ENCODE measurements at places on chromosomes 6 and 20. TPM values are rescaled to one million over a fixed set of nuclear protein-coding genes. Genes with fewer than 3 reads are reported as not detected.

SLC22A7 gene
- total RNA-seq, result not detected

INSM1 gene
- not detected for total RNA-seq

CCN2 gene
- 137 TPM for total RNA-seq

MYLK4 gene
- total RNA-seq, result 0.81 TPM

TCF21 gene
- total RNA-seq, result 28.5 TPM

RPS6KA2 gene
- 224 TPM for total RNA-seq

R3HDML gene
- not detected for total RNA-seq

HTR1E gene
- total RNA-seq, result not detected

MEI4 gene
- total RNA-seq, result not detected

GINS1 gene
- 0.88 TPM for total RNA-seq

KIAA1755 gene
- total RNA-seq, result 1.9 TPM

RXRB gene
- 19.2 TPM for total RNA-seq

CBLN4 gene
- not detected for total RNA-seq

APCDD1L gene
- total RNA-seq, result 14.9 TPM

KHDC1 gene
- total RNA-seq, result 3.5 TPM

MMUT gene
- 14.9 TPM for total RNA-seq

UBE2V1 gene
- 75.9 TPM for total RNA-seq

CALHM4 gene
- total RNA-seq, result not detected

MAN1A1 gene
- total RNA-seq, result 114 TPM

FOXS1 gene
- not detected for total RNA-seq

PAK1IP1 gene
- total RNA-seq, result 12.9 TPM

METTL24 gene
- not detected for total RNA-seq

VSTM2L gene
- 1.9 TPM for total RNA-seq

ABCF1 gene
- total RNA-seq, result 43.1 TPM

MRAP2 gene
- total RNA-seq, result 0.98 TPM

NQO2 gene
- total RNA-seq, result 25.2 TPM

BPIFB4 gene
- 0.24 TPM for total RNA-seq

SLC22A2 gene
- total RNA-seq, result not detected

TCP11 gene
- 0.39 TPM for total RNA-seq

RBM24 gene
- total RNA-seq, result not detected

COL21A1 gene
- 51.1 TPM for total RNA-seq

HTR1B gene
- total RNA-seq, result not detected

LY6G6C gene
- total RNA-seq, result not detected

C20orf144 gene
- total RNA-seq, result not detected

GABRR1 gene
- not detected for total RNA-seq

CLPSL1 gene
- not detected for total RNA-seq

LCA5 gene
- total RNA-seq, result 4.7 TPM

CD24 gene
- total RNA-seq, result 0.12 TPM

RHAG gene
- total RNA-seq, result not detected

FAM83B gene
- total RNA-seq, result not detected

LGSN gene
- total RNA-seq, result not detected

HSD17B8 gene
- 2.2 TPM for total RNA-seq

C6orf15 gene
- total RNA-seq, result 0.49 TPM

TMEM217 gene
- total RNA-seq, result 0.20 TPM

Measured in cardiac ventricle fibroblast (primary cell).